Large intestine (tissue), 12 donors: ENCODE measurements at places on chromosomes 7 and 10. TPM values are rescaled to one million over a fixed set of nuclear protein-coding genes. Genes with fewer than 3 reads are reported as not detected.

Gene WDR91
- polyA plus RNA-seq, result 5.7 TPM

Gene VSTM2A
- 2.7 TPM for polyA plus RNA-seq

Gene IFIT2
- polyA plus RNA-seq, result 3.7 TPM

Gene PVRIG
- polyA plus RNA-seq, result 1.5 TPM

Gene TMEM139
- polyA plus RNA-seq, result 36.2 TPM

Gene AMZ1
- polyA plus RNA-seq, result 0.34 TPM

Gene SFTPA2
- not detected for polyA plus RNA-seq

Gene KIAA1549
- 3.9 TPM for polyA plus RNA-seq

- no peak overlapping the region for H3K27ac ChIP-seq
- DNase-seq, result no peak
- H3K36me3 ChIP-seq, result no peaks in the 10 kb centered on the region
- no peaks in the 10 kb centered on the region for H3K27me3 ChIP-seq
- H3K4me1 ChIP-seq, result no peaks in the 10 kb centered on the region
- no peak overlapping the region for H3K4me3 ChIP-seq
Observed at GRCh38 chr7:11931307-11931706, 99.3 kb upstream of the THSD7A start.

- no peak overlapping the region for H3K27ac ChIP-seq
- H3K36me3 ChIP-seq, result no peaks in the 10 kb centered on the region
- H3K27me3 ChIP-seq, result no peaks in the 10 kb centered on the region
- no peaks in the 10 kb centered on the region for H3K4me1 ChIP-seq
- no peak overlapping the region for H3K4me3 ChIP-seq
- no peak for DNase-seq
Observed at GRCh38 chr10:88676283-88677060, 12.2 kb downstream of the LIPF start.

DNA sequence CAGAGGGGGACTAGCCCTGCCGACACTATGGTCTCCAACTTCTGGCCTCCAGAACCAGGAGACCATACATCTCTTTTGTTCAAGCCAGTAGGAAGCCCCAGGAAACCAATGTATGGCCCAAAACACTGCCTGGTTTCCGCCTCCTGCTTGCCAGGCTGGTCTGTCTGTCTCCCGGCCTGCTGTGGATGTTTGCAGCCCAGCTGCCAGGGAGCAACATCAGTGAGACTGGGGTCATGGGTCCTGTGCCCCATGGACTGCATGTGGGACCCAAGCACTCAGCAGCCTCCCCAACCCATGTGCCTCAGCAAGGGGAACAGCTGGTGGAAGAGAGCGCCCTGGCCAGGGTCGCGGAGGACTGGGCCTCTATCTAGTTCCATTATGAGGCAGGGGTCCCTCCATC lies 33.4 kb upstream of the NUB1 start:
- H3K4me3 ChIP-seq, result no peak overlapping the region
- H3K27ac ChIP-seq, result no peak overlapping the region
- no peaks in the 10 kb centered on the region for H3K36me3 ChIP-seq

- H3K27ac ChIP-seq, result no peak overlapping the region
- H3K4me1 ChIP-seq, result peaks cover 4% of the 10 kb centered on the region
- no peaks in the 10 kb centered on the region for H3K36me3 ChIP-seq
- no peak for DNase-seq
Observed at GRCh38 chr10:111203615-111204014, 126.8 kb downstream of the ADRA2A start.

- H3K4me3 ChIP-seq, result no peak overlapping the region
- DNase-seq, result no peak
- peaks cover 5% of the 10 kb centered on the region for H3K27me3 ChIP-seq
- H3K4me1 ChIP-seq, result no peaks in the 10 kb centered on the region
Observed at GRCh38 chr7:3089493-3089892, 45.8 kb upstream of the CARD11 start.

GRCh38 chr7:2172311-2173188 lies 60.2 kb downstream of the MAD1L1 start:
- H3K4me3 ChIP-seq, result no peak overlapping the region
- no peaks in the 10 kb centered on the region for H3K36me3 ChIP-seq
- DNase-seq, result no peak
- H3K4me1 ChIP-seq, result peaks cover 16% of the 10 kb centered on the region
- H3K27me3 ChIP-seq, result no peaks in the 10 kb centered on the region

DNA sequence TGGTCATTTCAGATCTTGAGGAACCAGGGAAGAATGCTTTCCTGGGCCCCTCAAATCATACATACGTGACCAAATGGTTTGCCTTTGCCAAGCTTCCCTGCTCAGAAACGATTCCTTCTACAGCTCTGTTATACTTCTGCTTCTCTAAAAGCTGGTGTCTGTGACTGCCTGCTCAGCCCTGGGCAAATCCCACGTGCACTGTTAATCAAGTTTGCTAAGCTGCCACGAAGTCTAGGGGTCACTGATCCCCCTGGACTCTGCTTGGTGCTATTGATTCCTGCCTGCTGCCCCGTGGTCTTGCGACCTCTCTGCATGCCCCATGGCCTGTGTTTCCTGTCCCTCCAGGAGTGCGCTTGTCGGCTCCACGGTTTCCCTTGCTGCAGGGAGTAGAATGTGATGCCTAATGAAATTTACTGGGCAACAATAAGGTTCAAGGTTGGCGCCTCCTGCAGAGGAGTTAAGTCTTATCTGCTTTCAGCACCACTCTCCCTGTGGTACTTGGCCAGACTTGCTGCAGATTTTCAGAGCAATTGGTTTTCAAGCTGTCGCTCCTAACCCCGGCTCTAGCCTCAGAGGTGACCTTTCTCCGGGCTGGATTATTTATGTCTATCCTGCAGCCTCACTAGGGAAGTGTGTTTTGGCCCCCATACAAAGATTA lies 201.6 kb upstream of the FZD8 start:
- no peaks in the 10 kb centered on the region for H3K27me3 ChIP-seq
- H3K4me1 ChIP-seq, result no peaks in the 10 kb centered on the region
- H3K4me3 ChIP-seq, result no peak overlapping the region
- DNase-seq, result no peak
- H3K27ac ChIP-seq, result no peak overlapping the region

DNA sequence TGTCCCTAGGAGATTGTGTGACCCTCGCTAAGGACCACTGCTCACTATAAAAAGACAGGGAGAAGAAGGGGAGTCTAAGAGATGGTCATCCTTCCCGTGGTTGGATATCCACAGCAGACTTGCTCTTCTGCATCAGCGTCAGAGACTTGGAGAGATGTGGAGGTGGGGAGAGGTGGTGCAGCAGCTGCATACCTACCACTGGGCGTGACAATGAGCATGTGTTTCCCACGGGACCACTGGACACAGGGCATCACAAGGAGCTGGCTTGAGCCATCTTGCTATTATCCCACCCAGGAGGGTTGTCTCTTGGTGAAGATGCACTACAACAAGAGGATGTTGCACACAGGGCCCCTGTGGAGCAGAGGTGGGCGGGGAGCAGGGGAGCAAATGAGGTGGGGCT lies 18.8 kb upstream of the ANKRD1 start:
- no peak for DNase-seq
- no peaks in the 10 kb centered on the region for H3K4me1 ChIP-seq
- no peaks in the 10 kb centered on the region for H3K36me3 ChIP-seq
- H3K27me3 ChIP-seq, result no peaks in the 10 kb centered on the region

DNA sequence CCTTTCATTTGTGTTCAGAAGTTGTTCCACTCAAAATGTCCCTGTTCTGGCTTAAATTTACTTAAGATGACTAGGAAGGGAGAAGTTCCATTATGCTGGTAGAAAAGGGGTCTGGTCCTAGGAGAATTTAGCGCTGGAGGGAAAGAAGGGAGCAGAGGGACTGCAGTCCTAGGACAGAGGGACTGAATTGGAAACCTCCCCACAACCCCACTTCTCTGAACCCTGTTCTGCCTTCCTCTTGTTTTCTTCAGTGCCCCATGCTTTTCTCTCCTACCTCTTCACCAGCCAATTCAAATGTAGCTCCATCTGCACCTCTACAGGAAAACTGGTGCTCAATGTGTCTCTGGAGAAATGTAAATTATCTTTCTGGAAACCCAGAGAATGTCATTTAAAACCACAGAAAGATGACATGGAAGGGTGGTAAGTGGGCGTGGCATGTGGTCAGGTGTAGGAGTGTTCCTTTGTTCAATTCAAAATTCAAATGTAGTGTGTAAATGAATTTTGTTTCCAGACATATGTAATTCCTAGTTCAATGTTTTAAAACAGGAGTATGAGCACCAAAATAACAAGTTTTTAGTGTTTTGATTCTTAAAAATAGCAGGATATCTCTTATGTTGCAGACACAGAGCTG lies 24.0 kb upstream of the RHOBTB1 start:
- H3K36me3 ChIP-seq, result no peaks in the 10 kb centered on the region
- H3K4me1 ChIP-seq, result no peaks in the 10 kb centered on the region
- H3K27me3 ChIP-seq, result no peaks in the 10 kb centered on the region
- H3K27ac ChIP-seq, result no peak overlapping the region
- no peak overlapping the region for H3K4me3 ChIP-seq
- no peak for DNase-seq

GRCh38 chr10:111439034-111439842 lies 362.4 kb downstream of the ADRA2A start:
- no peak overlapping the region for H3K27ac ChIP-seq
- no peak for DNase-seq
- H3K36me3 ChIP-seq, result no peaks in the 10 kb centered on the region
- no peak overlapping the region for H3K4me3 ChIP-seq
- H3K27me3 ChIP-seq, result no peaks in the 10 kb centered on the region

DNA sequence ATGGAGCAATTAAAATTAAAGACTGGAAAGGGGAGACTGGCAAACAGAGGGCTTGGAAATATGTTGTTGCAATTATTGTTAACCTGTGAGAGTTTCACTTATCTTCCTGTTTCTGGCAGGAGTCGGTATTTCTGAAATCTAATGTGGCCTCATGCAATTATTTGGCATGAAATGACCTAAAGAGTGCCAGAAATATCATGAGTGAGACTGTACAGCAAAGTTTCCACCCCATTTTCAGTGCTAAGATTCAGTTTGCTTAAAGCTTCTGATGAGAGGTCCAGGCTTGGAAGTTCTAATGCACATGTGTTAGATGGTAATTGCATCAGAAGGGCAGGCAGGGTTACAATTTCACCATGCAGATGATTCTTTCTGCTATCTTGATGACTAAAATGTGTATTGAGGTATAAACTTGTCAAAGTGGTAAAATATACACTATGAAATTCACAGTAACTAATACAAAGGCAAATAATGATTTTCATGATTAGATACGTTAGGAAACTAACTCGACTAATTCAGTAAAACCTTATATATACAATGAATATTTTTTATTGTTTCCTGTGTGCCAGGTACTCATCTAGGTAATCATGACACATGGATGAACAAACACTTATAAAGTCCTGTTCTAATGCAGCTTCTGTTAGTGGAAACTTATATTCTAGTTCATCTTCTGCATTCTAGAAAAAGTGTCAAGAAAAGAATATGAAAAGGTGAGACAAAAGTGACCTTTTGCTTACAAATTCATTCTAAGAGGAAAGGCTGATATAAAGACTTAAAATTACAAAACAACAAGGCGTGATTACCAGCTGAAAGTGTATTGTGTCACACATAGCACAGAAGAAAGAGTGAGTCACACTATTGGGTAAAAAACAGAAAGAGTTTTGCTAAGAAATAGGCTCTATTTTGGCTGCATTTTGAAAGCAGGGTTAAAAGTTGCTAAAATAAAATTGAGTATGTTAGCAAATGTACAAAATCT lies 533.4 kb upstream of the SEMA3D start:
- no peaks in the 10 kb centered on the region for H3K36me3 ChIP-seq
- H3K27ac ChIP-seq, result no peak overlapping the region
- no peak for DNase-seq
- no peaks in the 10 kb centered on the region for H3K4me1 ChIP-seq

DNA sequence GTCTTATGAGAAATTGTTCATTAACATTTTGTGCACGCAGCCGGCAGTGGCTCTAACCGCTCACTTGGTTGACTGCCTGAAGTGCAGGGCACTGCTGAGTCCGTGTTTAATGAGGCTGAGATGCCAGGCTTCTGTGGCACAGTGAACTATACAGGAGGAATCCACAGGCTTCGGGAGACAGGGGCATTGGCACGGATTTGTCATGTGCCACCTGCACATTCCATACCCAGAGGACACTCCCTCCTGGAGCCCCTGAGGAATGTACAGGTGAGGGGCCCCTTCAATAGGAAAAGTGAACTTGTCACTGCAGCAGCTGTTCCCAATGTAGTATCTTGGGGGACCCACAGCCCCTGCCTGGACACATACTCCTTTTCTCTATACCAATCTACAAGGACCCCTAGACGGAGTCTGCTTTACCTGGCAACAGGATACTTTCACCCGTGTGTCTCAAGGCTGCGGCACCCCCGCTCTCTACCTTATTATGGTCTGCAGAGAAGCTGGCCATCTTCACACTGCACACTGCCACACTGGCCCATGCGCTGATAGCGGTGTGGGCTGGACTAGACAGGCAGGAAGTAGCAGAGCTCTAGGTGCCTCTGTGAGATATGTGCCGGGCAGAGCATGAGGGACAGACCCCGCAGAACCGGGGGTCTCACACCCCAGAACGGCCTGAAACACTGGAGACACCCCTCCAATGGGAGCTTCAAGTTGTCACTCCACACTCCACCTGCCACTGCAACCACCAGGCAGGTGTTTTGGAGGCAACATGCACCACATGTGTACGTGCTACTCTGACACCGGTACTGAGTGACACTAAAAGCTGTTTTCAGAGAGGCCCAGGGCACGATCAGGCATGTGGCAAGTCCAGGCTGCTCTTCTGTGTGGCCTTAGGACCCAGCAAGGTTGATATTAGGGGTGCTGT lies 71.4 kb upstream of the RHEB start:
- H3K27me3 ChIP-seq, result no peaks in the 10 kb centered on the region
- no peaks in the 10 kb centered on the region for H3K4me1 ChIP-seq
- H3K36me3 ChIP-seq, result peaks cover 30% of the 10 kb centered on the region
- DNase-seq, result no peak
- no peak overlapping the region for H3K27ac ChIP-seq

- H3K4me3 ChIP-seq, result no peak overlapping the region
- no peaks in the 10 kb centered on the region for H3K4me1 ChIP-seq
- no peak overlapping the region for H3K27ac ChIP-seq
- no peaks in the 10 kb centered on the region for H3K27me3 ChIP-seq
- no peaks in the 10 kb centered on the region for H3K36me3 ChIP-seq
Observed at GRCh38 chr7:40489844-40490602, 355.2 kb downstream of the SUGCT start.

DNA sequence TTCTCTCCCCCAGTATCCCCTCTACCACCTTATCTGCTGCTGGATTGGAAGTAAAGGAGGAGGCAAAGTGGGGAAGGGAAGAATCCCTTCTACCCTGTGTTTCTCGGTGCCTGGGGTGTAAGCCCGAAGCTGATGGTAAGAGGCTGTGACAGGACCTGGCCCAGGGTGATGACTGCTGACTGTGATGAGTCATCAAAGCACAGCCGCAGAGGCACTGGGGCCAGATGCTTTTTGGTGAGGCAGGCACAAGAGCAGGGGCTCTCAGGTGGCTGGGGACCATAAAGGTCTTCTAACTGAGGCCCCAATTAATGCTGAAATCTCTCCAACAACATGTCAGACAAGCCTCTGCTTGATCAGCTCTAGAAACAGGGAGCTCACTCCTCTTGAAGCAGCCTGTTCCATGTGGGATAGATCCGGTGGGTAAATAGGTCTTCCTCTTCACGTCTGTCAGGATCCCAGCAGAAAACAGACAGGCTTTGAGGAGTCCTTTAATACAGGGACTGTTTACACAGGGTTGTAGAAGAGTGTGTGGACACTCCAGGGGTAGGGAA lies 86.1 kb upstream of the PCBD1 start:
- no peak overlapping the region for H3K4me3 ChIP-seq
- peaks cover 3% of the 10 kb centered on the region for H3K27me3 ChIP-seq
- H3K27ac ChIP-seq, result no peak overlapping the region
- DNase-seq, result no peak
- no peaks in the 10 kb centered on the region for H3K36me3 ChIP-seq

- peak overlapping the region; percentile 88 for H3K27ac ChIP-seq
- H3K36me3 ChIP-seq, result no peaks in the 10 kb centered on the region
- DNase-seq, result no peak
Observed at GRCh38 chr10:43419997-43420368, 11.0 kb upstream of the HNRNPF start.
